Osteoblast (primary cell): ENCODE measurements at places on chromosomes 6 and 20. TPM values are rescaled to one million over a fixed set of nuclear protein-coding genes. Genes with fewer than 3 reads are reported as not detected.

Gene FKBP1C
- 0.88 and 1.1 TPM in 2 replicates for total RNA-seq

Gene COL21A1
- total RNA-seq = 8.0 and 19.2 TPM in 2 replicates

Gene PXDC1
- 144 and 161 TPM in 2 replicates for total RNA-seq

Gene SPATS1
- not detected in 2 replicates for total RNA-seq

Gene RSPH9
- total RNA-seq = under 0.01 and 0.36 TPM in 2 replicates

DNA sequence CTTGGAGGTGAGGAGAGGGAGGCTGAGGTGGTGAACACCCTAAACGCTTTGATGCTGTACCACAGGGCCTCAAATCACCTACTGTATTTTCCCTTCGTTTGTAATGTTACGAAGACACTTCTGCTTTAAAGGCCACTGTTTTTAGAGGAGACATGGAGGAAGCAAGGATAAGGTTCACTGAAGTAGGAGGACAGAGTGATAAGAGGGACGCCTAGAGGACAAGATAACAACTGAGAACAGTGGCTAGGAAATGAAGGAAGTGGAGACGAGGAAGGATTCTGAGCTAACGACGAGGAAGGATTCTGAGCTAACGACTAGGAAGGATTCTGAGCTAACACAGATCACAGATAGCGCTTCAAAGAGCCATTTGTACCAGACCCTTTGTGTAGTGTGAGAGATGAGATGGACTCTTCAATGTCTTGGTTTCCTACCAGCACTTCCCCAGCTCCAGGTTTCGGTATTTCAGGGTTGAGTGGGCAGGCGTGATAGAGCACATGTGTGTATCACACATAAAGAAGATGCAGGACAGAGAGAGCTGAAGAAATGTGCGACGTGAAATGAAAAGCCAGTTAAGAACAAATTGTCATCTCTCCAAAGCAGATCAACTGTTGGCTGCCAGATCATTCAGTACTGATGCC, 7.5 kb downstream of the SF3B5 start:
- no peaks in the 10 kb centered on the region for H3K27me3 ChIP-seq
- H3K27ac ChIP-seq = no peak overlapping the region
- no peak for DNase-seq
- no peaks in the 10 kb centered on the region for H3K36me3 ChIP-seq

GRCh38 chr6:36612101-36612625, 18.0 kb downstream of the SRSF3 start:
- no peak overlapping the region for H3K27ac ChIP-seq
- H3K4me1 ChIP-seq = peaks cover 4% of the 10 kb centered on the region
- peaks cover 41% of the 10 kb centered on the region for H3K36me3 ChIP-seq
- H3K4me3 ChIP-seq = no peak overlapping the region
- peak; percentile 8 for DNase-seq

DNA sequence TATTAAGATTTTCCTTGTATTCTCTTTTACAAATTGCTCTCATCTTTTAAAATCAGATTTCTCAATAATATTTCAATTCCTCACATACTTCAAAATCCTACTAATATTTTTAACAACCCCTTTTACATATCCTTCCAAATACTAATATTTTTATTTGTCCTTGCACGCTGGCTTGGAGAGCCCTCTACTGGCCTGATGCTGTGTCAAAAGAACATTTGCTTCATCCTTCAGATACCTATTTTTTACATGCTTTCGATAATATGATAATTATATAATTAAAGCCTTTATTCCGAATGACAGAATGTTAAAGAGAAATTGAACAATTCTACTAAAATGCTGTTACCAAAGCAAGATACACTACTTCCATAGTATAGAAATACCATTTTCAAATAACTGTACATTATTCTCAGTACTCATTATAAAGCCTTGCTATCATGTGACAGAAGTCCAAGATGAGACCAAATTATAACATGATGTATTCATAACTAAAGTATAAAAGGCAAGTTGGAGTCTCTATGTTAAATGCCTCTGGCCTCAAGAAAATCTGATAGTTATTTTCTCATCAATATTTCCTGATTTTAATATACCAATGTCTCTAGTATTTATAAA, 39.0 kb upstream of the PLN start:
- peaks cover 5% of the 10 kb centered on the region for H3K36me3 ChIP-seq
- H3K4me1 ChIP-seq = no peaks in the 10 kb centered on the region
- no peak overlapping the region for H3K27ac ChIP-seq
- peak; percentile 27 for DNase-seq
- H3K4me3 ChIP-seq = no peak overlapping the region

GRCh38 chr6:148735989-148736388, 10.8 kb upstream of the UST start:
- H3K27me3 ChIP-seq = no peaks in the 10 kb centered on the region
- peaks cover 2% of the 10 kb centered on the region for H3K4me1 ChIP-seq
- H3K27ac ChIP-seq = no peak overlapping the region
- no peak for DNase-seq
- no peak overlapping the region for H3K4me3 ChIP-seq
- H3K36me3 ChIP-seq = no peaks in the 10 kb centered on the region

GRCh38 chr20:3032624-3033023, 10.8 kb upstream of the GNRH2 start:
- peaks cover 7% of the 10 kb centered on the region for H3K4me1 ChIP-seq
- H3K27me3 ChIP-seq = no peaks in the 10 kb centered on the region
- DNase-seq = no peak
- no peak overlapping the region for H3K27ac ChIP-seq
- peaks cover 35% of the 10 kb centered on the region for H3K36me3 ChIP-seq
